Islet precursor cell (in vitro differentiated cells): ENCODE measurements at places on chromosomes 12 and 14.

DNA sequence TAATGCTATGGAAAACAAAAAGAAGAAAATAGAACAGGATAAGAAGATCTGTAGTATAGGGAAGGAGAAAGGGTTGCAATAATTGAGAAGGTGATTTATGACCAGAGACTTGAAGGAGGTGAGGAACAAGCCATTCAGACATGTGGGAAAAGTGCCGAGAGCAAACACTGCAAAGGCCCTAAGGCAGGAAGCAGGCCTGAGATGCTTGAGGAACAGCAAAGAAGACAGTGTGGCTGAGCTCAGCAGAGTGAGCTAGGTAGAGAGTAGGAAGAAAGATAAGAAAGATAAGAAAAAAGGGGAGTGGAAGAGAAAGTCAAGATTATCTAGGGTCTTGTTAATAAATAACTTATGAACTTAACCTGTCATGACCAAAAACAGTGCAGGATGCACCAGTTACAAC is 671.8 kb downstream of the RPS29 start:
- peak; percentile 52 for DNase-seq

DNA sequence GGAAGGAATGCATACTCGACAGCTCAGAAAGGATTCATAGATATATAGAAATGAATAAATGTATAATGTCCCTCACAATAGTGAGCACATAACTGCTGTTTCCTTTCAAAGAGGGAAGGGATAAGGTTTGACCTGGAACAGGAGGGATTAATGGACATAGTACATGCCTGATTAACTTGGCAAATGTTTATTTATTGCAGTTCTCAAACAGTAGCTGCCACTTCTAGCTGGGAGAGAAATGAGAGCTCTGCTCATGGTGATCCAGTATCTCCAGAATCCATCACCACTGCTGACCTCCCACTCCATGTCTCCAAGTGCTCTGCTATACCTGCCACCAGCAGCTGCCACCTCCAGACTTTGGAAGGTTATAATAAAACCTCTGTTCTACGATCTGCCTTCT is 108.1 kb downstream of the LRIG3 start:
- no peak for DNase-seq

GRCh38 chr14:55005071-55005470 is 21.8 kb downstream of the WDHD1 start:
- DNase-seq: no peak

GRCh38 chr12:99706736-99707473 is 59.4 kb downstream of the GARIN6 start:
- DNase-seq: no peak

GRCh38 chr12:113899561-113900471 is 66.3 kb downstream of the RBM19 start:
- no peak for DNase-seq

GRCh38 chr12:101018540-101018939 is 191.5 kb downstream of the SLC5A8 start:
- DNase-seq: peak; percentile 96

GRCh38 chr12:121792607-121793439 is 665 bp downstream of the RHOF start:
- DNase-seq: peak; percentile 84

DNA sequence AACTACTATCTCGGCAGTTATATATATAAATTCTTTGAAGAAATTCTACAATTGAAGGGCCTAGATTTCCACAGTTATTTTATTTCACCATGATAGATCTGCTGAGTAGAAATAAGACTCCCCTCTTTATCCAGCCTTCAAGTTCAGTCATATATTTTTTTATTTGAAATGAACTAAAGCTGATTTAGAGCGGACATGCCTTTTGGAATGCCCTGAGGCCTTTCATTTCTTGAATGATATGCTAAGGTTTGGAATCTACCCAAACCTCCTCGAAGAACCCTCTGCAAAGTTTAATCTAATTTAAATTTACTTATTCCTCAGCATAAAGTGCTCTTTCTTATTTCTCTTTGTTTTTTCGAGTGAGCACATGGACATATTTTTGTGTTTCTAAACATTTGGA is 15.1 kb downstream of the SIX1 start:
- DNase-seq: no peak

GRCh38 chr12:98137278-98137677 is 378.1 kb upstream of the TMPO start:
- DNase-seq: no peak
